ENCODE measurements at places on chromosomes 7 and 10. TPM values are rescaled to one million over a fixed set of nuclear protein-coding genes. Genes with fewer than 3 reads are reported as not detected.

GRCh38 chr10:133441780-133442179 lies 12.0 kb upstream of the SCART1 start:
- DNase-seq: peak; percentile 2

DNA sequence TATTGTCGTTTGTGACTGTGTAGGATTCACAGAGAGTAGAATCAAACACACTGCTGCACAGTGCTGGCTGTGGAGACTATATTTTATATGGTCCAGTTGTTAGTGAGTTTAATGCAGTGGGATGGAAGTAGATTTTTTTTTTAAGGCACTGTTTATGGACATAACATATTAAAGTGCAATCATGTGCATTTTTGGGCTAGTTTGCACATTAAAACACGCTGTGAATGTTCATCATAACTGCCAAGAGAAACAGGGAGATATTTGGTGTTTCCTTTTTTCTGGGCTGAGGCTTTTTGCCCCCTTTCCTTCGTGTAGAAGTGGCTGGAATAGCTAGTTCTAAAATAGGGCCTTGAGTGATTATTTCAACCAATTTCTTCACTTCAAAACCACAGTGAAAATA lies 139.2 kb downstream of the MYOF start:
- no peak for DNase-seq

GRCh38 chr10:44382131-44382858 lies 2.6 kb downstream of the CXCL12 start:
- DNase-seq: no peak

DNA sequence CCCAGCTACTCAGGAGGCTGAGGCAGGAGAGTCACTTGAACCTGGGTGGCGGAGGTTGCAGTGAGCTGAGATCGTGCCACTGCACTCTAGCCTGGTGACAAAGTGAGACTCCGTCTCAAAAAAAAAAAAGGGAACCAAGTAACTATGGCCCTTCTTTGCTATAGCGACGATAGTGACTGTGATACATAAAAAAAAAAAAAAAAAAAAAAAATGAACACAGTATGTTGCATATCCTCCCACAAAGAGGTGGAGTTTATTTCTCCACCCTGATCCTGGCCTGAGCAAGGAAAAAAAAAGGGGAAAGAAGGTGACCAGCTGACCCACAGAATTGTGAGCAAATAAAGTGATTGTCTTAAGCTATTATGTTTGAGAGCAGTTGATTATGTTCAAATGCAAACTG lies 42.3 kb upstream of the STEAP1B start:
- no peak for DNase-seq

- DNase-seq: peak; percentile 21
Observed at GRCh38 chr10:4034907-4035598, 250.0 kb upstream of the KLF6 start.

SNX8 gene
- polyA plus RNA-seq: 11.9 TPM

MYPN gene
- not detected for polyA plus RNA-seq

Measured in CD14-positive monocyte (primary cell).